ENCODE measurements at places on chromosomes 1 and 21.

- DNase-seq, result no peak
Observed at GRCh38 chr1:47991187-47991586, 6.0 kb downstream of the TRABD2B start.

DNA sequence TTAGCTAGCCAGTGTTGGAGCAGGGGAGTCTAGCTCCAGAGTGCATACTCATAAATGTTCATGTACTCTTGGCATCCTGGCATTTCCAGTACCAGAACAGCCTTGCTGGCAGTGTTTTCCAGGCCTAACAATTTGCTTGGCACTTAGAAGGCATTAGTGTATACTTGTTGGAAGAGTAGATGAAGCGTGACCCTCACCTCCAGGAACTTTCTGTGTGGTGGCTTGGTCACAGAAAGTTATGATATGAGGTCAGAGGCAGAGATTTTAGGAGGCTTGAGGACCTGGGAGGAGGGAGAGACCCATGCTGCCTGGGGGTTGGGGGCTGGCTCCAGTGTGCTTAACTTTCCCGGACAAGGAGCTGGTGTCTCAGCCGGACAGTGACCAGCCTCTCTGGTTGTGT, 52.7 kb upstream of the GCLM start:
- no peak for DNase-seq

DNA sequence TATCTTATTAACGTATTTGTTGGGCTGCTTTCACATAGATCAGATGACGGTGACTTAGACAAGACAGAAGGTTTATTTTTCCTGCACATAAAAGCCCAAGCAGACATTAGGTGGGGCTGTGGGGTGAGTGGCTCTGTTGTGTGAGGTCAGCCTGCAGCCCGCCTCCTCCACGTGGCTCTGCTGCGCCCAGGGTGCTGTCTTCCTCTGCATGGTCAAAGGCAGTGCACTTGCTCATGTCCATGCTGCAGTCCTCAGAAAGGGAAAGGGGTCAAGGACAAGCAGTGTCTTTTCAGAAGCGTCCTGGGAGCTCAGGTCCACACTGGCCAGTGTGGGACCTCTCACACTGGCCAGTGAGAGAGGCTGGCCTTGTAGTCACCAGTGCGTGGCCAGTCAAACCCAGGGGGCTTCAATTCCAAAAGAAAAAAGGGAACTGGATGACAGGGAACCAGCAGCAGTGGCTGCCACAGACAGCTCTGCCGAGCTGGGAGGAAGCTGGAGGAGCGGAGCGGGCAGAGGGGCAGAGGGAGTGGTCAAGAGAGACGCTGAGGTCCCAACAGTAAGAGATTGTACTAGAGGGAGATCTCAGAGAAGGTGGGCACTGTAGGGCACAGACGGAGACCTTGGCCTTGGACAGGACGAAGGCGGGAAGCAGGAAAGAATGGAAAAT, 35.9 kb upstream of the SLC45A1 start:
- no peak for DNase-seq

DNA sequence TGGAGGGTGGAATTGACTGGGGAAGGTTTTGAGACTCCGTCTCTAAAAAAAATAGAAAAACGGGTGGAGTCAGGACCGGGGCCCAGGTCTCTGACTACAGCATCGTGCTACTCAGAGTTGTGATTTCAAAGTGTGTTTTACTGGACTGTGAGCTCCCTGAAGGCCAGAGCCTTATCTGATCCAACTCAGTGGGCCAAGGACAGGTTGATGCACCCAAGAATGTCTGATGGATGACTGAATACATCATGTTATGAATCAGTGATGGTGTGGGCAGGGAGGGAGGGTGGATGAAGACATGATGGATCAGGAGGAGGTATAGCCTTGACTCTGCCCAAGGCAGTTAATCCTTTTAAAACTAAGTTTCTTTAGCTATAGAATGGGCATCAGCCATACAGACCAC, 81.6 kb downstream of the FOXD2 start:
- DNase-seq, result no peak

GRCh38 chr1:29310616-29311180, 74.4 kb downstream of the PTPRU start:
- no peak for DNase-seq

DNA sequence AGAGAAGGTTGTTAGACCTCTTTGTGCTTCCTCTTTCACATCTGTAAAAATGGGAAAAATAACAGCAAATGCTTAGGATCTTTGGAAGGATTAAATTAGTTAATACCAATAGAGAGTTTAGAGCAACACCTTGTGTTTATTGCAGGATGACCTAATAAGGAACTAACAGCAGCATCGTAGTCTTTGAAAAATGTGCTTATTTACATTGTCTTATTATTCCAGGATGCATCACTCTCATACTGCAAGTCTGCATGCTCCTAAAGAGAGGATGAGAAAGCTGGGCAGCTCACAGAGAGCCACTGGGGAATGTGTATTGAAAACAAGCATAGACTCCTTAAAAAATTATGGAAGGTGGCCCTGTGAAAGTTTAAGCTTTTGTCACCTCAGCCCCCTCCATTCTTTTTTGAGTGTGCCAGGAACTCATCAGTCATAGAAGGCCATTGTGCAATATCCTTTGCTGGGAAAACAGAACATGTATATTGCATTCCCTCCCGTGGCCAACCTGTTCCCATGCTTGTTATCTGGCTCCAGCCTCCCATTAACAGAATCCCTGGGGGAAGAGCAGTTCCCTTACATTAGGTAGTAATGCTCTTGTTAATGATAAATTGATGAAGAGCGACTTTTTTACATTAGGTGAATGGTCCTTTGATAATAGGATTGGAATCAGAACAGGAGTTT, 180.7 kb downstream of the ZNF326 start:
- DNase-seq, result no peak

GRCh38 chr1:156711011-156711817, 5.8 kb upstream of the CRABP2 start:
- DNase-seq, result no peak

GRCh38 chr1:67956116-67956515, 94.3 kb downstream of the DIRAS3 start:
- no peak for DNase-seq

DNA sequence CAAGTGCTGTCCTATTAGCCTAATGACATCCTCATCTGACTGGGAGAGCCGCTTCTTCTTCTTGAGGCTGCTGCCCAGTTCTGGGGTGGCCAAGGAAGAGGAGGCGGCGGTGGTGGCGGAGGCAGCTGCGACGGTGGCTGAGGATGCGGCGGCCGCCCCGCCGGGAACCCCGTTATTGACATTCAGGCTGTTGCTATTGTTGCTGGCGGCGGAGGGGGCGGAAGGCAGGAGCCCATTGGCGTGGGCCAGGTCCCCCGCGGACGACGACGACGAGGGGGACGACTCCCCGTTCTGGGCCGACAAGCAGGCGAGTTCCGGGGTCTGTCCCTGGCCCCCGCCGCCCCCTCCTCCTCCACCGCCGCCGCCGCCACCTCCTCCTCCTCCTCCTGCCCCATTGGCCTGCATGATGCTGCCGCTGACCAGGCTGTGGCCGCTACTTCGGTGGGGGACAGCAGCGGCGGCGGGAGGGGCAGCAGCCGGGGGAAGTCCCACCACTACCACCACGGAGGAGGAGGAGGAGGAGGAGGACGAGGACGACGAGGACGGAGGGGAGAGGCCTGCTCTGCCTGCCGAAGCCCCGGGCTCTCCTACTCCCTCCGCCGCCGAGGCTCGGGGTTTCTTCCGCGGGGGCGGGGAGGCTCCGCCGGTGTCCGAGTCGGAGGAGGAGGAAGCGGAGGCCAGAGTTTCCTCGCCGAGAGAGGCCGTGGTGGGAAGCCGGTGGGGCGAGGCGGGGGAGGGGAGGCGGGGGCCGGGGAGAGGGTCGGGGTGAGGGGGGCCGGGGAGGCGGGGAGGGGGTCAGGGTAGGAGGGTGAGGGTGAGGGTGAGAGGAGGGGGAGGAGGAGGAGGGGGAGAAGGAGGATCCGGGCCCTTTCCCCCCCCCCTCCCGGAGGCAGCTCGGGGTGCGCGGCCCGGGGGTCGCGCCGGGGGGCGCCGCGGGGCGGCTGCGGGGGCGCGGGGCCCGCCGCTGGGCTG, 610 bp downstream of the WDR26 start:
- DNase-seq, result peak; percentile 10

DNA sequence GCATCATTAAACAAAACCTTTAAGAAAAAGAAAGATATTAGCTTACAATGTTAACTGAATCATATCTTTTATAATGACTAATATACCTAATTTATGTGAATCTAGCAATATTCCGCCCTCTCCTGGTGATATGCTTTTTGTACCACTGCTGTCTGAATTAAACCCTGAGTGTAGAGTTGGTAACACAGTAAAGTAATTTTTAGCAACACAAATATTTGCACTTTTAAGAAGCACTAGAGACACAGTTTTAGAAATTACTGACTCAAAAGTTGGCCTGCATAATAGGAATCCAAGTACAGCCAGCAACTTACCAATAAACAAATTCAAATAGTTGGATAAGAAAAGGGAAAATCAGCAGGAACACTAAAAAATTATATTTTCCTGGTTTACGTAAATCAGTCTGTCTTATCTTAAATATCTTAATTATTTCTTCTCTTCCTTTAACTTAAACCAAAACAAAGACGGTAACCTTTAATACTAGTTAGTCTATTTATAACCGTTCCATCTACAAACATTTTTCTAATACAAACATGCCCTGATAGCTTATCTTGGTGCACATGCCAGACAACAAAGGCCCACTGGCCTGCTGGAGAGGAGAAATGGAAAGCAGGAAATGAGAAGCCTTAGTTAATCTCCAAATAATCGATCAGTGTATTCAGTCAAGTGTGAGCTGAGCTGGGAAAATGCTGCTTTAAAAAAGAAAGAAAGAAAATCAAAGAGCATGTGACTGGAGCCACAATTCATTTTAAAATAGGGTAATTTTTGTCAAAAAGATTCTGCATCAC, 246.0 kb downstream of the RERE start:
- DNase-seq, result no peak

DNA sequence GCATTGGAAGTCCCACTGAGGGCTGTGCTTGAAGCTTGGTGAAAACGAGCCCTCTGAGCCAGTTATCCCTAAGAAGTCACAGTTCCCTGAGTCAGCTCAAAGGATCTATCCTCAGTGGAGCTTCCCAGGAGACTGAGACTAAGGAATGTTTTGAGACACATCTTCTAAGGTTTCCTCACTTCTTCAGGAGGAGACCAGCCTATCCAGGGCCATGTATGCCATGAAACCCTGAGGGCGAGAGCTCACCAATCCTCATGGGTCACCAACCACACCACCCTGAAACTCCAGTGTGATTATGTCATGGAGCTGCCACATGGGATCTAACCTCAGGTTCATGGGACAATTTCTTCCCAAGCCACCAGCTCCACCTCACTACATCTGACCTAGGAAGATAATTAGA, 7.6 kb upstream of the TIE1 start:
- DNase-seq, result no peak

GRCh38 chr1:232511172-232511571, 118.8 kb downstream of the SIPA1L2 start:
- no peak for DNase-seq

DNA sequence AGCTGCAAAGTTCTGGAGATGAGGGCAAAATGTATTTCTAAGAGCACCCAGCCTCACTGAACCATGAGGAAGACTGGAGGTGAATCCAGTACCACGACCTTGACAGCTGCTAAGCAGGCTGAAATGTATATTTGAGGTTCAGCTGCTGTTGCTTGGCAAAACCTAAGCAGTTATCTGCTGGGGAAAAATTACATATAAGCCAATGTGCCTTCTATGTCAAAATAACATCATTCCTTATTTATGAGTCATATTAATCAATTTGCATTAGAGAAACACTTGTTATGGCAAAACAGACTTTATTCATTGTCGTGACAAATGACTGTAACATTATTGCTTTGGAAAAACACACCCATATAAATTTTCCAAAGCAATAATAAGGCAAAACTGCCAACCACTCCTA, 560.5 kb upstream of the NR5A2 start:
- no peak for DNase-seq
